ENCODE measurements at places on chromosomes 16 and 17. TPM values are rescaled to one million over a fixed set of nuclear protein-coding genes. Genes with fewer than 3 reads are reported as not detected.

Gene CRYM
- 105 TPM for total RNA-seq

Gene MYH8
- total RNA-seq, result 0.05 TPM

Gene C17orf113
- 0.43 TPM for total RNA-seq

Gene GINS2
- total RNA-seq, result 0.38 TPM

Gene C17orf78
- not detected for total RNA-seq

Gene KRT28
- total RNA-seq, result not detected

Gene ZFP1
- 10.5 TPM for total RNA-seq

Gene VAMP2
- total RNA-seq, result 63.9 TPM

Gene CD79B
- total RNA-seq, result 2.7 TPM

Gene SULT1A2
- 0.73 TPM for total RNA-seq

Gene WDR59
- 48.8 TPM for total RNA-seq

Gene TRPV2
- total RNA-seq, result 9.1 TPM

Gene MLKL
- total RNA-seq, result 4.9 TPM

Gene IGSF6
- total RNA-seq, result 2.3 TPM

Gene RPL26
- total RNA-seq, result 727 TPM

Gene HCRT
- not detected for total RNA-seq

Gene TBX2
- 17.2 TPM for total RNA-seq

Gene KRTAP2-3
- total RNA-seq, result not detected

Gene KRTAP2-2
- not detected for total RNA-seq

Gene MT1M
- total RNA-seq, result 1.1 TPM

Gene HDAC5
- total RNA-seq, result 75.5 TPM

Data from cardiac septum (tissue), 1 donor.